ENCODE measurements at places on chromosomes 4 and X. TPM values are rescaled to one million over a fixed set of nuclear protein-coding genes. Genes with fewer than 3 reads are reported as not detected.

The GUF1 gene
- polyA plus RNA-seq: 19.6 TPM

The KCNIP4 gene
- not detected for polyA plus RNA-seq

The STK26 gene
- 3.7 TPM for polyA plus RNA-seq

The TLR2 gene
- polyA plus RNA-seq: 5.4 TPM

The GUCY2F gene
- polyA plus RNA-seq: 0.32 TPM

The HPGD gene
- 3.0 TPM for polyA plus RNA-seq

The VCX3A gene
- polyA plus RNA-seq: 77.3 TPM

The SORBS2 gene
- polyA plus RNA-seq: 26.0 TPM

The STPG2 gene
- polyA plus RNA-seq: 2.6 TPM

The TRIM60 gene
- polyA plus RNA-seq: 3.9 TPM

The FAM53A gene
- 24.2 TPM for polyA plus RNA-seq

The FHDC1 gene
- 2.9 TPM for polyA plus RNA-seq

The MAGEA2 gene
- 6.2 TPM for polyA plus RNA-seq

The MAGED4 gene
- 5.2 TPM for polyA plus RNA-seq

The HERC6 gene
- 8.8 TPM for polyA plus RNA-seq

The NSUN7 gene
- polyA plus RNA-seq: 41.1 TPM

The SSX3 gene
- 17.7 TPM for polyA plus RNA-seq

The NEIL3 gene
- polyA plus RNA-seq: 2.7 TPM

The GLUD2 gene
- 68.5 TPM for polyA plus RNA-seq

The CDKL2 gene
- 41.0 TPM for polyA plus RNA-seq

All from testis (tissue), 5 donors.